ENCODE measurements at places on chromosomes 11 and 22.

GRCh38 chr22:49626361-49627216 lies 201.1 kb downstream of the BRD1 start:
- no peak for DNase-seq

- DNase-seq, result no peak
Measured at GRCh38 chr22:44544816-44545433, 46.9 kb upstream of the RTL6 start.

GRCh38 chr22:34105461-34106062 lies 185.3 kb upstream of the LARGE1 start:
- peak; percentile 27 for DNase-seq

GRCh38 chr11:7270233-7270865 lies 18.6 kb downstream of the SYT9 start:
- no peak for DNase-seq

GRCh38 chr22:41578114-41578513 lies 11.5 kb downstream of the PMM1 start:
- DNase-seq, result no peak

GRCh38 chr11:58770627-58771457 lies 39.1 kb upstream of the GLYAT start:
- DNase-seq, result peak; percentile 21

- DNase-seq, result no peak
Measured at GRCh38 chr11:70854201-70854600, 398.2 kb downstream of the SHANK2 start.

Data from RKO (cell line).